ENCODE measurements at places on chromosomes 6 and 20.

DNA sequence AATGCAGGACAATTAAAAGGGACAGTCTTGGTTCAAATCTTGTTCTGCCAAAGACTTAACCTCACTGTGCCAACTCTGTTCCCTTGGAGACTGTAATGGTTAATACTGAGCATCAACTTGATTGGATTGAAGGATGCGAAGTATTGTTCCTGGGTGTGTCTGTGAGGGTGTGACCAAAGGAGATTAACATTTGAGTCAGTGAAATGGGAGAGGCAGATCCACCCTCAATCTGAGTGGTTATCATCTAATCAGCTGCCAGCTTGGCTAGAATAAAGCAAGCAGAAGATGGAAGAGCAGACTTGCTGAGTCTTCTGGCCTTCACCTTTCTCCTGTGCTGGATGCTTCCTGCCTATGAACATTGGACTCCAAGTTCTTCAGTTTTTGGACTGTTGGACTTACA lies 474.4 kb downstream of the CD83 start:
- no peak for DNase-seq

- DNase-seq, result no peak
Measured at GRCh38 chr6:100267721-100268123, 197.0 kb downstream of the SIM1 start.

DNA sequence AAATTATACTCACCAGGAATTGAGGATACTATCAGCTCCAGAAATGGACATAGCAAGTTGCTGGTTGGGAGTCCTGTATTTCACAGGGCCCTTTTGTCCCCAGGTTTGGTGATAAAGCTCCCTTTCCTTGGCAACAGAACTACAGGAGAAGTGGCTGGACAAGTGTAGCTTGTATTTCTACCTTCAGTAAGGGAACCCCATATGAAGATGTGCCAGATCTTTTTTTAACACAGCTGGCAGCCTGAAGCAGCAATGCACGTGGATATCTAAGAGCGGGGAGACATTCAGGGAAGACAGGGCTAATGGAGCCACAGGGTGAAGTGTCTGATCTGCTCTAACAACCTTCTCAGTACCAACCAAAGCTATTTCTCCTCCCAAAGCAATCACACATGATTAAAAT lies 373.9 kb upstream of the ID4 start:
- DNase-seq, result no peak

GRCh38 chr20:20293691-20294385 lies 74.1 kb upstream of the INSM1 start:
- no peak for DNase-seq

GRCh38 chr6:107534571-107535141 lies 44.7 kb downstream of the SOBP start:
- no peak for DNase-seq

GRCh38 chr20:37317994-37318640 lies 27.8 kb upstream of the SRC start:
- DNase-seq, result peak; percentile 72

DNA sequence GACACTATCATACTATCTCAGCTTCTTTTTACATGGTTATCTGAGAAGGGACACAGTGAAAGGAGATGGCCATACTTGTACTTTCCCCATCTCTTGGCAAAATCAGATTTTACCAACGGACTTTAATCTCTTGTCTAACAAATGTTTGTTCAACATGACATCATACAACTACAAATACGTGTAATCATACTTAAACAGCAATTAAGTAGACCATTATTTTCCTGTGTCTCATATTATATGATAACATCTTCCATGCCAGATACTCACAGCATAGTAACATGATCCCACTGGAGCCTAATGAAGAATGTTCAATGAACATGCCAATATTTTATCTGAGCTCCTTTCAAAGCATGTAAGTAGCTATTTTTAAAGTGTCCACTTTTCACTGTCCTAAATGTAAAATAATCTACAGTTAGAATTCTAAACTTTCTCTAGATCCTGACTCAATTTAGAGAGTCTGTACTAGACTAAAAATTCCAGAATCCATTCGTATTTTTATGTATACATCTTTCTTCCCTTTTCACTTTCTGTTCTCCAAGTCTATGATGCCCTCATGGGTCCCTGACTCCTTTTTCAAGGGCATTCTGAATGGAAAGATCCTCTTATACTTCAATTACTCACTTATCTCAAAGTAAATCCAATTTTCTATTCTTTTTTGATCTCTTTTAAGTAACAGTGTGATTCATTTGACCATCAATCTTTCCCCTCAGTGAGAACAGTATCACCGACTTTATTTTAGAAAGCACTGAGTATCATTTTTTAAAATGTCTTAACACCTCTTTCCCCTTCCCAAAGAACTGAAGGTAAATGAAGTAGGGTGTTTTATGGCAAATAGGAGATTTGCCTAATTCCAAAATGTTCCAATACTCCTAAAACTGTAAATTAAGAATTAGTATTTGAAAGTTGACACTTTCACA lies 133.5 kb downstream of the CDK19 start:
- no peak for DNase-seq

DNA sequence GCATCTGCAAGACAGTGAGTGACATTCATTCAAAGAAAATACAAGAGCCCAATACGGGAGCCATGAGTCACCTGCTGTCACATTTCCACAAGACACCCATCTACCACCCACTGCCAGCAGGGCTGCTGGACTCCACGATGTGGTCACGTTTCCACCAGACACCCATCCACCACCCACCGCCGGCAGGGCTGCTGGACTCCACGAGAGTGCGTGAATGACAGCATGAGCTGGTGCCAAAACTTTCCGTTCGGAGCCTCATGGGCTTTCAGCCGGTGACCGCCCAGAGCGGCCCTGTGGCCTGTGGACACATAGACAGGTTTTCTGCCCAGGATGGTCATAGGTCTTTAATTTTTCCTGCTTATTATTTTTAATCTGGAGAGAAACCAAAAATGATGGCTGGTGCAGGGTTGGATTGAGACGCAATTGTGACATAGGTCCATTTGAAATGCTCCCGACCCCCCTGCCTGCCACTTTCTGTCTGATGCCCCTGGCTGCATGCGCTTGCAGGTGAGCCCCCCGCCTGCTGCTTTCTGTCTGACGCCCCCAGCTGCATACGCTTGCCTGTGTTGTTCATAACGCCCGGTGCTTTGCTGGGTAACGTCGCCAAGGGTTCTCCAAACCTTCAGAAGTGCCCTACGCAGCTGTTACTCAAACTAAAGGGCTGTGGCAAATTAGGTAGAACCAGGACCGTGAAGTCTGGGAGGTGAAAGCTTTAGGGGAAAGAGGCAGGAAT lies 59.1 kb upstream of the SMOC2 start:
- DNase-seq, result no peak

GRCh38 chr6:166849749-166850183 lies 106.6 kb downstream of the RNASET2 start:
- DNase-seq, result no peak

- DNase-seq, result no peak
Measured at GRCh38 chr6:111951497-111952085, 78.3 kb upstream of the FYN start.

DNA sequence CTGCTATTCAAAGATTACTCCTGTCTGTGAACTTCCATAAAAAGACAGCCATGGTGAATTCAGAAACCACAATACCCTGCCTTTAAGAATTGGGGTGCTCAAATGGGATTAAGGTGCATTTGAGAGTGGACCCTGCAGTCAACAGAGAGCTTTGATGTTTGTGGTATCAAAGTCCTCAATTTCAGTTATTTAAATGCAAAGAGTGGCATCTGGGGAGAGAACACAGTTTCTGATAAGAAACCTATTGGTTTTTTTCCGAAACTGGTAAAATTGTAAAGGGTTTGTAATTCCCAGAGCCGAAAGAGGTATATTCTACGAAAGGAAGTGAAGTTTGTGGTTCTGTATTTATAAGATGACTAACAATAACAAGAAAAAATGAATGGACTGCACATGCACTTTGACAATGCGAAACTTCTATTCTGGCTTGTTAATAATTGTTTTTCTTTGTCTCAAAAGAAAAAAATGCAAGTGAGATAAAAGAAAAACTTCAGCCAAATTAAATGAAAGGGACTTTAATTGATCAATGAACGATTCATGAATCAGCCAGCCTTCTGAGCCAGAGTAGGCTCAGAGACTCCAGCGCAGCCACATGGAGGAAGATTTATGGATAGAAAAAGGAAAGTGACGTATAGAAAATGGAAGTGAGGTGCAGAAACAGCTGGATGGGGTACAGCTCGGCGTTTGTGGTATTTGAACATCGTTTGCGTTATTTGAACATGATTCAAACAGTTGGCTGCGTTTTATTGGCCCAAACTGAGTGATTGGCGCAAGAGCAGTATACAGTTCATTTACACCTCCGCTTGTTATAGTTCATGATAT lies 70.5 kb upstream of the DUSP22 start:
- DNase-seq, result no peak

All from RWPE2 (cell line).